Esophagus muscularis mucosa (tissue), 4 donors: ENCODE measurements at places on chromosomes 1 and 21. TPM values are rescaled to one million over a fixed set of nuclear protein-coding genes. Genes with fewer than 3 reads are reported as not detected.

- peaks cover 42% of the 10 kb centered on the region for H3K27me3 ChIP-seq
- no peak for DNase-seq
- H3K4me1 ChIP-seq = no peaks in the 10 kb centered on the region
These were observed 29.3 kb upstream of the ACTRT2 start for GRCh38 chr1:2991753-2992495.

The NIBAN1 gene
- total RNA-seq = 581 TPM

- peak overlapping the region; percentile 83 for H3K4me3 ChIP-seq
- DNase-seq = no peak
- H3K36me3 ChIP-seq = no peaks in the 10 kb centered on the region
- H3K27ac ChIP-seq = peak overlapping the region; percentile 93
- H3K4me1 ChIP-seq = peaks cover 16% of the 10 kb centered on the region
These were observed 57.5 kb downstream of the BCL9 start for GRCh38 chr1:147598621-147599361.

The SPRR2E gene
- total RNA-seq = not detected

The TBX19 gene
- 0.99 TPM for total RNA-seq

The PPM1J gene
- 3.2 TPM for total RNA-seq

GRCh38 chr1:6412896-6413295 is 6.8 kb downstream of the HES2 start:
- H3K4me3 ChIP-seq = no peak overlapping the region
- H3K27me3 ChIP-seq = no peaks in the 10 kb centered on the region
- H3K27ac ChIP-seq = no peak overlapping the region
- DNase-seq = no peak
- H3K36me3 ChIP-seq = no peaks in the 10 kb centered on the region

DNA sequence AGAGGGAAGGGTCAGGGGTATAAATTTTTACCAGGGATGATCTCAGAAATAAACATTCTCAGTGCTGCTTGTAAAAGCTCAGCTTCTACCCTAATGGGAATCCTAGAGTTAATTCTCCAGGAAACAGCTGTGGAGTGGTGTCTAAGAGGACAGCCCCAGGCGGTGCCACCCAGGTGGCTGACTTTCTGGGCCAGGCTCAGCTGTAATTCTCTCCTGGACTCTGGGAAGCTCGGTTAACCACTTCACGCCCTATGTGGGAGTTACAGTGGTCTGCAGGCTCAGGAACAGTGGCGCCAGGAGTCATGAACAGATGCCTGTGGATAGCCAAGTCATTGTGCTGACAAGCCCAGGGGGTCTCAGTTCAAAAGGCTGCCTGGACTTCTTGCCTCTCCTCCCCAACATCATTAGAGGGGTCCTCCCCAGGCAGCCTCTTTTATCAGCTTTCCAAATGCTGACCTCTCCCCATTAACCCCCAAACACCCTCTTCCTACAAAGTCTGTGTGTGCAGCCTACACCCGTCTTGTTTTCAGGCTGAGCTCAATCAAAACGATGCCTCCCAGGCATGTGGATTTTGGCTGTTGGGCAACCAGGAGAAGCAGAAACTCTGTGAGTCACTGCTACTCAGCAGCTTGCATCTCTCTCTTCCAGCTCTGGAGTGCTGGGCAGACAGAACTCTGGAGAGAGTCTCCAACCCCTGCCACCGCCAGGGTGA is 1.2 kb downstream of the HHIPL2 start:
- no peaks in the 10 kb centered on the region for H3K4me1 ChIP-seq
- no peaks in the 10 kb centered on the region for H3K27me3 ChIP-seq
- H3K36me3 ChIP-seq = no peaks in the 10 kb centered on the region
- H3K27ac ChIP-seq = no peak overlapping the region

The MCOLN2 gene
- total RNA-seq = 0.23 TPM

- no peak overlapping the region for H3K27ac ChIP-seq
- DNase-seq = no peak
- H3K27me3 ChIP-seq = no peaks in the 10 kb centered on the region
These were observed 5.2 kb downstream of the ZDHHC18 start for GRCh38 chr1:26831546-26832248.

The MROH7 gene
- total RNA-seq = 11.6 TPM

The TRIM46 gene
- total RNA-seq = 0.17 TPM

- DNase-seq = no peak
- no peaks in the 10 kb centered on the region for H3K36me3 ChIP-seq
- no peaks in the 10 kb centered on the region for H3K4me1 ChIP-seq
These were observed 5.7 kb downstream of the IL23R start for GRCh38 chr1:67171978-67172377.

GRCh38 chr1:64892576-64893573 is 73.5 kb downstream of the JAK1 start:
- H3K27ac ChIP-seq = no peak overlapping the region
- no peak overlapping the region for H3K4me3 ChIP-seq
- H3K27me3 ChIP-seq = no peaks in the 10 kb centered on the region
- H3K4me1 ChIP-seq = peaks cover 83% of the 10 kb centered on the region
- no peaks in the 10 kb centered on the region for H3K36me3 ChIP-seq
- DNase-seq = no peak

DNA sequence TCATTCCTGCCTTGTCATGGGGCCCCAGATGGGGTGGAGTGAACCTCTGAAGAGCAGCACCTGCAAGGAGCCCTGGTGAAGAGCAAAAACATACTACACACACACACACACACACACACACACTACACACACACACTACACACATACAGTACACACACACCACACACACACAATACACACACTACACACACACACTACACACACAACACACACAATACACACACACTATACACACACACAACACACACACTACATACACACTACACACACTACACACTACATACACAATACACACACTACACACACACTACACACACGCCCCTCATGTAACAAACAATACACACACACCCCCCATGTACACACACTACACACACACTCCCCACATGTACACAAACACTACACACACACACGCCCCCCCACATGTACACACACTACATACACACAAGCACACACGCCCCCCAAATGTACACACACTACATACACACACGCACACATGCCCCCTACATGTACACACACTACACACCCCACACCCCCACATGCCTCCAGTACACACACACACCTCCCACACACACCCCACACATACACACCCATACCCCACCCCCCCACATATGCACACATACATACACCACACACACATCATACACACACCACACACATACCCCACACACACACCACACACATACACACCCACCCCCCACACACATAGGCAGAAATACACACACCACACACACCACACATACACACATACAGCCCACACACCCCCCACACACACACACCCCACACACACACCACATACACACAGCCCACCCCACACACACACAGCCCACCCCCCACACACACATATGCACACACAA is 9.3 kb downstream of the SLC2A5 start:
- peaks cover 35% of the 10 kb centered on the region for H3K4me1 ChIP-seq
- no peak overlapping the region for H3K27ac ChIP-seq
- no peak overlapping the region for H3K4me3 ChIP-seq

DNA sequence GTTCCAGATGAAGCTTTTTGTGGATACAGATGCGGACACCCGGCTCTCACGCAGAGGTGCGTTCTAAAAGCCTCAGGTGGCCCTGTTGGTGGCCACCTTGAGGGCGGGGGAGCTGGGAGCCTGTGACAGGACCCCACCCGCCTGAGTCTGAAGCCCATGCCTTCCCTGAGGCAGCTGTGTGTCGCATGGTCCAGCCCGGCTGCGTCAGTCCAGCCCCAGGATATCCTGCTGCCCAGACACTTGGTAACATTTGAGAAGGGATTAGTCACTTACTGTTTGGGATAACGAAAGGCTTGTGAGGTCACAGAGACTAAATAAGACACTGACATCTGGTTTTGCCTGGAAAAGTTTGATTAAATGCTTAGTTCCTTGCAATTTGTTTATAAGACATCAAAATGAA is 68.9 kb downstream of the UCK2 start:
- no peaks in the 10 kb centered on the region for H3K27me3 ChIP-seq
- peaks cover 24% of the 10 kb centered on the region for H3K4me1 ChIP-seq
- no peak overlapping the region for H3K4me3 ChIP-seq
- peaks cover 26% of the 10 kb centered on the region for H3K36me3 ChIP-seq

GRCh38 chr1:197393105-197393504 is 125.1 kb downstream of the CRB1 start:
- H3K4me3 ChIP-seq = no peak overlapping the region
- H3K27me3 ChIP-seq = no peaks in the 10 kb centered on the region
- no peaks in the 10 kb centered on the region for H3K4me1 ChIP-seq
- no peaks in the 10 kb centered on the region for H3K36me3 ChIP-seq
- no peak overlapping the region for H3K27ac ChIP-seq
- no peak for DNase-seq

- no peaks in the 10 kb centered on the region for H3K27me3 ChIP-seq
- no peak for DNase-seq
- H3K36me3 ChIP-seq = no peaks in the 10 kb centered on the region
- peak overlapping the region; percentile 96 for H3K4me3 ChIP-seq
- peak overlapping the region; percentile 93 for H3K27ac ChIP-seq
These were observed 646 bp downstream of the MAPKAPK2 start for GRCh38 chr1:206685334-206685768.

- H3K4me1 ChIP-seq = no peaks in the 10 kb centered on the region
- no peak for DNase-seq
- no peak overlapping the region for H3K4me3 ChIP-seq
- H3K36me3 ChIP-seq = no peaks in the 10 kb centered on the region
- no peak overlapping the region for H3K27ac ChIP-seq
- no peaks in the 10 kb centered on the region for H3K27me3 ChIP-seq
These were observed 109.3 kb downstream of the KAZN start for GRCh38 chr1:14707531-14708445.

DNA sequence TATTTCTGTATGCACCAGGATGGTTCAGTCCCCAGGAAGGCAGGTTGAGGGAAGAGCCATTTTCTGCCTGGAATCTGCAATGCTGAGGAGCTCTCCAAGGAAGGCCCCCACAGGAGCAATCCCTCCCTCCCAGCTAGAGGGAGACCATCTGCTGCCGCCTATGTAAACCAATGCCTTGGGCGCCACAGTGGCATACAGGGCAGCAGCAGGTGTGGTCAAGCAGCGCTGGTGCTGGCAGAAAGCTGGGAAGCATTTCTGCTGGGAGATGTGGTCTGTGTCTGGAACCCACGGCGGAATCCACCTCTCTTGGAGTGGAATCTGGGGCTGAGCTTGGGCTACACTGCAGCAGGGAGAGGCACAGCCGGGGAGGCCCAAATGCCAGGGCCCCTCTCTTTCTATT is 283.3 kb downstream of the RRAGC start:
- no peak for DNase-seq
- H3K4me3 ChIP-seq = no peak overlapping the region
- H3K36me3 ChIP-seq = no peaks in the 10 kb centered on the region
- H3K4me1 ChIP-seq = peaks cover 24% of the 10 kb centered on the region

DNA sequence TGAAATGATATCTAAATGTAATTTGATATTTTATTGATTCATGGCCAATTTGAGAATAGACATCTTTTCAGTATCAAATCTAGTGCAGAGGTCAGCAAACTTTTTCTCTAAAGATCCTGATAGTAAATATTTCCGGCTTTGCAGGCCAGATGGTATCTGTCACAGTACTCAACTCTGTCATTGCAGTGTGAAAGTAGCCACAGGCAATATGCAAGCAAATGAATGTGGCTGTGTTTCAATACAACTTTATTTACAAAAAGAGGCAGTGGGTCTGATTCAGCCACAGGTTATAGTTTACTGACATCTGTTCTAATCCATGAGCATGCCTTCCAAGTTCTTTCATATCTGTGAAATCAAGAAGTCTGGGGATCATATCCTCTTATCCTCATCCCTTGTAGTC is 221.2 kb downstream of the PRDM2 start:
- no peak overlapping the region for H3K4me3 ChIP-seq
- no peaks in the 10 kb centered on the region for H3K4me1 ChIP-seq
- no peaks in the 10 kb centered on the region for H3K36me3 ChIP-seq
- no peak overlapping the region for H3K27ac ChIP-seq

GRCh38 chr1:201015551-201016091 is 7.9 kb downstream of the KIF21B start:
- no peaks in the 10 kb centered on the region for H3K36me3 ChIP-seq
- no peak overlapping the region for H3K4me3 ChIP-seq
- no peak for DNase-seq
- H3K27ac ChIP-seq = no peak overlapping the region
- H3K27me3 ChIP-seq = no peaks in the 10 kb centered on the region

- no peaks in the 10 kb centered on the region for H3K27me3 ChIP-seq
- no peak for DNase-seq
- peak overlapping the region; percentile 87 for H3K27ac ChIP-seq
These were observed 262.1 kb upstream of the SGIP1 start for GRCh38 chr1:66271904-66272254.

The ANGPTL7 gene
- total RNA-seq = 4.2 TPM

- no peaks in the 10 kb centered on the region for H3K27me3 ChIP-seq
- peaks cover 61% of the 10 kb centered on the region for H3K36me3 ChIP-seq
- DNase-seq = no peak
- H3K4me1 ChIP-seq = no peaks in the 10 kb centered on the region
These were observed 59.0 kb upstream of the PGD start for GRCh38 chr1:10339815-10340214.

GRCh38 chr1:196464480-196464941 is 143.7 kb downstream of the KCNT2 start:
- peaks cover 28% of the 10 kb centered on the region for H3K4me1 ChIP-seq
- H3K36me3 ChIP-seq = no peaks in the 10 kb centered on the region
- no peak for DNase-seq
- H3K27me3 ChIP-seq = no peaks in the 10 kb centered on the region
- H3K4me3 ChIP-seq = no peak overlapping the region

- no peaks in the 10 kb centered on the region for H3K36me3 ChIP-seq
- DNase-seq = no peak
- no peaks in the 10 kb centered on the region for H3K4me1 ChIP-seq
- H3K27me3 ChIP-seq = no peaks in the 10 kb centered on the region
- H3K27ac ChIP-seq = no peak overlapping the region
These were observed 60.8 kb downstream of the TSEN15 start for GRCh38 chr1:184112176-184112948.

The MARK1 gene
- 17.4 TPM for total RNA-seq

DNA sequence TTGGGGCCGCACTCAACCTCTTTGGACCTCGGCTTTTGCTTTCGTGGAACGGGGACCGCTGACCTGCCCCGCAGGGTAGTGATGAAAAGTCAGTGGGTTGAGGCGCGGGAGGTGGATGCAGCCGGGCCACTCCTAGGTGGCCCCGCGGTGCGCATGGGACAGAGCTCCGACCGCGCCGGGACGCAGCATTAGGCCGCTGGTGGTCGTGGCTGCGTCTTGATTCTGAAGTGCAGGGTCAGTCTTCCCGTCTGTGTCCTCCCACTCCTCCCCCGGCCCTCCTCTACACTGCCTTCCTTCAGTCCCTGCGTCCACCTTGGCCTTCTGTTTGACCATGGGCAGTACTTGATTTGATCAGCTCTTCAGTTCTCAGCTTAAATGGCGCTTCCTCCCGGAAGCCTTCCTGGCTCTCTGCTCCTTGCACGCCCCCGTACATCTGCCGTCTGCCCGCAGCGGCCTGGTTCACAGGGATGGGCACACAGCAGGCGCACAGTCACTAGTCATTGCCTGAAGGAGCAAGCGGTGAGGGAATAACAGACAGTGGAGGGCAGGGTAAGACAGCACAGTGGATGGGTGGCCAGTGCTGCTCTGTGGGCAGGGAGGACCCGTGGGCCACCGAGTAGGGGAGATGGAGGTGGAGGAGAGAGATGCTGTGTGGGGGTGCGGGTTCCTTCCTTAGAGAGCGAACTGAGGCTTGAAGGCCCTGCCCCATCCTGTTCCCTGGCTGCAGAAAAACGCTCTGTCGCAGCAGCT is 633 bp downstream of the THEMIS2 start:
- peaks cover 9% of the 10 kb centered on the region for H3K27me3 ChIP-seq
- peak overlapping the region; percentile 49 for H3K4me3 ChIP-seq
- no peak for DNase-seq
- H3K27ac ChIP-seq = peak overlapping the region; percentile 1
- H3K36me3 ChIP-seq = no peaks in the 10 kb centered on the region
- peaks cover 23% of the 10 kb centered on the region for H3K4me1 ChIP-seq
